ENCODE measurements at places on chromosomes 5 and 9.

DNA sequence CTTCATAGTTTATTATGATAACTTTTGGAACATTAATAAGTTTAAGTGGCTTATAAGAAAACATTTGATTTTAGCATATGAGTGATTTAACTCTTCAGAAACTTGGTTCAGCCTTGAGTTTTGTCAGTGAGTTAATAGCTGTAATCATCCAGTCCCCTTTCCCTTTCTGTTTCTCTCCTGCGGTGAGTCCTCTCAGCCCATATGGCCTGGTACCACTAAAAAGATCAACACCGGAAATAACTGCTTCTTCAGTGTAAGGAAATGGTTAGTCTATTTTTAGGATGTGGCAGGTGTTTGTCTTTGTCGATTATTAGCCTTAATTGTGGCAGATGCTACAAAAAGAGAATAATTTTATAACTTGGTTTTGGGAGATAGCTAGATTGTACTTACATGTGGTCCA lies 120.2 kb upstream of the GRHPR start:
- DNase-seq = no peak

DNA sequence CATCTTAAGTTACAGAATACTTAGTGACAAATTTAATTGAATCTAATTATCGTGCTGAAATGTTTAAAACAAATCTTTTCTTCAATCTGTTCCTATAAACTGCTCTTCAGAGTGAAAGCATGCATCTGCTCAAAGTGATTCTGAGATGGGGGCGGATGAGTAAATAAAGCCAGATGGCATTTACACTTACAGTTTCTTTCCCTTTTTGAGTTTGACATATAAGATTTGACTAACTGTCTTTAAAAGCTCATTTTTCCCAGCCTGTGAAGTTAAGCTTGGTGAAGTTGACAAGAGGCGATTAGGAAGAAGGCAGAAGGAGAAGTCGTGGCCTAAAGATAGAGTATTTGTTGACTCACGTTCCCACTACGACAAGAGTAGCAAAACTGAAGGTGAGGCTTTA lies 137.4 kb downstream of the LPAR1 start:
- no peak for DNase-seq

DNA sequence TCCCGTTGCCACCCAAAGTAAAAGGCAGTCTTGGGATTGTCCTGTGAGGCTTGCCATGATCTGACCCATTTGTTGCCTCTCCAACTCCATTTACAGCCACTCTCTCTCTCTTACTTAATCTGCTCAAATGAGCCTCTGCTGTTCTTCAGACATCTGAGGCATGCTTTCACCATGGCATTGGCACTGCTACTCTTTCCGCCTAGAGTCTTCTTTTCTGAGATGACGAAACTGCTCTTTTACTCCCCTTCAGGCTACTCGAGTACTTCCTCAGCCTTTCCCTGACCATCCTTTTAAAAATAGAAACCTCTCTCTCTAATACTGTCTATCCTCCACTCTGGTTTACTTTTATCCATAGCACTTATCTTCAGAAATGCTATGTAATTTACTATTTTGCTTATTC lies 9.0 kb downstream of the FOCAD start:
- DNase-seq = no peak

DNA sequence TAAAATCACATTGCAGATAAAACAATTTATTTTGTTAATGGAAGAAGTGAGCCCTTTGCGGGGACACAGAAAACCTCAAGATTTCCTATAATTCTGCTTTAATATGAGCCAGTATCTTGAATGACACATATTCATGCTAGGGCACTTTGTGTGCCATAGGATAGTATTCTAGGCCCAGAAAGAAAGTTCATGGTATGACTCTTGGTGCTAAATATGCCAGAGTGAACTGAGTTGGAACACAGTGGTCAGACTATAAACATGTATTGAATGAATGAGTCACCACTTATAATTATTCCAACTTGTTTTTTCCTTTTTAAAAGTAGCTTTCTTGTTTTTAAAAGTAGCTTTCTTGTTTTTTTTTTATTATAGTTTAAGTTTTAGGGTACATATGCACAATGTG lies 46.0 kb downstream of the ADAMTS19 start:
- DNase-seq = no peak

DNA sequence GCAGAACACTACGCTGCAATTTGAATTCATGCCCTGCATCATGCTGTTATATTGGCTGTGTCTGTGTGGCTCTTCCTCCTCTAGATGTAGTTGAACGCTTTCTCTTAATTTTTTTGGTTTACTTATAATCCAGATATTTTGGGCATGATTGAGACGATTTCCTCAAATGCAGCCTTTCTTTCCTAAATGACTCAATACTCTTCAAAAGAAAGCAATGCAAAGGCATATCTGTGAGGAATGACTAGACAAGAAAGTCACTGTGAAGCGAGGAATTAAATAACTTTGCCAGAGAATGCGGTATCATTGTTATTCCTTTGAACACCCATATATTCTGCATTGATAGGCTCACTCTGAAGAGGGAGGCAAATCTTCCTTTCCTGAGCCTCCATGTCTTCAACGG lies 152.8 kb downstream of the YIPF5 start:
- DNase-seq = no peak

- no peak for DNase-seq
Measured at GRCh38 chr5:175202463-175203068, 241.4 kb downstream of the DRD1 start.

DNA sequence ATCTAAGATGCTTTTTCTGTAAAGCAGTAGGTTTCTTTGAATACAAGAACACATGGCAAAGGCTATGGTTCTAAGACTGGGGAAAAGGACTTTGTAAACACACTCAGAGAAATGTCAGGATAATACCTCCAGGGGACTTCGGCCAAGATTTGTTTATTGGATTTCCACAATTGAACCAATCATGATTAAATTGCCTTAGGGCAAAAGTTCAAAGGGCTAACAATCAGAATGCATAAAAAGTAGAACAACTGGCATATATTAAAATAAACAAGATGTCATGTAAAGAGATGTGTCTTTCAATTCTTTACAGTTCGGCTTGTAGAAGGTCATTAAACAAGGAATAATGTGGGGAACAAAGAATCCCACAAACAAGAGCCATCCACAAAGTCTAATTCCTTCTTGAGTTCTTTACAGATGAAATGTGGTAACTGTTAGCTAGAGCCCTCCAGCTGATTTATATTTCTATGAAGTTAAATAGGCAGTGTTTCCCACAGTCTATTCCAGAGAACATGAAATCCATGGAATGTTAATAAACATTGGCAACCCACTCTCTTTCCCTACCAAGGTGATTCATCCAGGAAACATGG lies 565.5 kb downstream of the ZNF608 start:
- DNase-seq = no peak

- no peak for DNase-seq
Measured at GRCh38 chr5:135810188-135810943, 24.1 kb upstream of the SLC25A48 start.

DNA sequence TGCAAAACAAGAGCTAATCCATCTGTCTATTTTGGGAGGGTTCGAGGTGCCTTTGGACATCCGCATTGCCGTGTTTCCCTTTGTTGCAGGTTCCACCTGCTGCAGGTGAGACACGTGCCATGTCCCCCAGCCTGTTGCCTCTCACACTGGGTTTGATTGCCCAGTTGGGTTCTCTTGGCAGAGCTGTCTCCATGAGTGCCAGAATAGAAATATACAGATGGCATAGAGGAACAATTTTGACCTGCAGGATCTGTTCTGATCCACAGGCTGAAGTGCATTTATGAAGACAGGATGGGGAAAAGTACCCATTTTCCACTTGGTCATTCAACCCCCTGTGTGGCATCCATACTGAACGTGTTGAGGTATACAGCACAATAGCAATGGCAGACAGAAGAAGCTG lies 178.1 kb downstream of the SGCD start:
- DNase-seq = no peak

DNA sequence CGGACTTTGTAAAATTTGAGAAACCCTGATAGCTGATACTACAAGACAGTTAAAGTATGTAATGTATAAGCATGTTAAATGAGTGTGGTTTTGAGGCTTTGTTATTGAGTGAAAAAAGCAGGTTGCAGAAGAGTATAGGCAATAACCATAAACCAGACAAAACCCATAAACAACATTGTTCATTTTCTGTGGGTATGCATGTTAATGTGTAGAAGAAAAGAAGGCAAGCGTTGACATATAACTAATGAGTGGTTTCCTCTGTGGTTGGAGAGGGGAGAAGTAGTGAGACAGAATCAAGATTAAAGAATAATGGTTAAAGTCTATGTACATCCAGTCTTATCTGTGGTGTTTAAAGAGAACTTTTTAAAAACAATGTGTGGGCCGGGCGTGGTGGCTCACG lies 26.2 kb downstream of the RAD23B start:
- no peak for DNase-seq

- no peak for DNase-seq
Measured at GRCh38 chr5:109694451-109694891, 4.7 kb downstream of the MAN2A1 start.

- DNase-seq = no peak
Measured at GRCh38 chr5:31982621-31983020, 191.5 kb downstream of the GOLPH3 start.

DNA sequence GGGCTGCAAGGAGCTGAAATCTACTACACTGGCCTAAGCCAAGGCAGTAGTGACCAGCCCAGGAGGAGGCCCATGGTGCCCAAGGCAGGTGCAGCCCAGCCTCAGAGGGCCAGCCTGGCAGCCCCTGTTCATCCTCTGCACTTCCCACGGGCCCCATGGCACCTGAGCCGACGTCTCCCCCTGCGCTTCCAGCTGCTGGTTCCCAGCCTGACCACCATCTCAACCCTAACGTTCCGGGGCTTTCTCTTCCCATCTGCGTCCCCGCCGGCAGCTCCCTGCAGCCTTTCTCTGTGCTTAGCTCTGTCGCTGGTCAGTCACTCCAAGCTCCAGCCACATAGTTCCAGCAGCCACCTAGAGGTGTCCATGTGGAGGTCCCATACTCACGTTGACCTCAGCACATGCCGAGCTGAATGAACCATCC lies 105.5 kb upstream of the LMX1B start:
- no peak for DNase-seq

- DNase-seq = no peak
Measured at GRCh38 chr5:35297755-35298154, 67.5 kb upstream of the PRLR start.

DNA sequence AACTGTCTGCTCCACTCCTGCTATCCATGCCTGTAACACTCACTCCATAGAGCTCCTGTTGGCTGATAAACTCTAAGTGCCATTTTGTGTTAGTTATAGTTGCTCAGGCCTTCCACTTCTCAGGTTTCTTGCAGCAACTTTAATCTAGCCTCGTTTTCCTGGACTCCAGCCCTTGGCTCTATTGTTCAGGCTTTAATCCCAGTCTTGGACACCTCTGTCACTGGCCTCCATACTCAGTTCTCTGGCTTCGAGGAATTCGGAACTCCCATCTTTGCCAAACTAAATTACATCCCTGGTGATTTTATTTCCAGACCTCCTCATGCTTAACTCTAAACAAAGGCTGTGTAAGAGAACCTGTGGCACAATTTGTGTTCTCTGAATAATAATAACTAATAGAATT lies 39.8 kb downstream of the EMB start:
- DNase-seq = no peak
